SK-N-SH treated with all-trans-retinoic acid at 6 μM for 48 hours (cell line): ENCODE measurements at places on chromosomes 1 and 21.
A peak's percentile ranks its signal among the peaks of the same experiment; 100 is the strongest.

- ATAC-seq: no peak
These were observed 342.9 kb upstream of the PLXNA2 start for GRCh38 chr1:208587110-208587509.

DNA sequence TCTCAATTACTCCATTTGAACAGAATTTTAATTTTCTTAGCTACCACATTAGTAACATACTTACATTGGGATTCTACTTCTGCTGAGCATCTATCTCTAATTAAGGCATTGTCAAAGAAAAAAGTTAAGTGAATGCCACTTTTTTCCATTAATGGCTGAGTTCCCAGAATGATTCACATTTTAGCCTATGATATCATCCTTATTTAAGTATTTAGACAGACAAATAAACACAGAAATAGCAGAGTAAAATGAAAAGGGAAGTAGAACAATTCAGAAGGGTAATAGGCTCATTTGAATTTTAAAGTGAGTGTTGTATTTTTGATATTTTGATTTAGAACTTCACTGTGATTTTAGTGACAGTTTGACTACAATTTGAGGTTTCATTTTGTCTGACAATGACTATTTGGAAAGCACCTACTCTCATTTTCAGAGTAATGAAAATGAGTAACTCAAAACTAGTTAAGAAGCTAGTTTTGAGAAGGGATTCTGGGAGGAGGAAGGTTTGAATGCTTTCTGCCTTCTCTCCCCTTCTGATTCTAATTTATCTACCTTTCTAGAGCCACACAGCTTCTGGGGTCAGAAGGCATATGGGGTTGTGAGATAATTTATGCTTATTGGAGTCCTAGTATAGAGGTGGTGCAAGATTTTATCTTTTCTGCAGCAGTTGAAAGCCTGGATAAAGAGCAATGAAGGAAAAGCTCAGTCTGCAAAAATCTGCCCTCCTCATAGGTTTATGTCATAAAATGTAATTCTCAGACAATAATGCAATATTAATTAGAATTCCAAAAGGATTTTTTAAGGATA lies 15.5 kb downstream of the LYPLAL1 start:
- ATAC-seq: peak; percentile 85

GRCh38 chr1:65527190-65527589 lies 106.7 kb downstream of the LEPR start:
- ATAC-seq: peak; percentile 82

DNA sequence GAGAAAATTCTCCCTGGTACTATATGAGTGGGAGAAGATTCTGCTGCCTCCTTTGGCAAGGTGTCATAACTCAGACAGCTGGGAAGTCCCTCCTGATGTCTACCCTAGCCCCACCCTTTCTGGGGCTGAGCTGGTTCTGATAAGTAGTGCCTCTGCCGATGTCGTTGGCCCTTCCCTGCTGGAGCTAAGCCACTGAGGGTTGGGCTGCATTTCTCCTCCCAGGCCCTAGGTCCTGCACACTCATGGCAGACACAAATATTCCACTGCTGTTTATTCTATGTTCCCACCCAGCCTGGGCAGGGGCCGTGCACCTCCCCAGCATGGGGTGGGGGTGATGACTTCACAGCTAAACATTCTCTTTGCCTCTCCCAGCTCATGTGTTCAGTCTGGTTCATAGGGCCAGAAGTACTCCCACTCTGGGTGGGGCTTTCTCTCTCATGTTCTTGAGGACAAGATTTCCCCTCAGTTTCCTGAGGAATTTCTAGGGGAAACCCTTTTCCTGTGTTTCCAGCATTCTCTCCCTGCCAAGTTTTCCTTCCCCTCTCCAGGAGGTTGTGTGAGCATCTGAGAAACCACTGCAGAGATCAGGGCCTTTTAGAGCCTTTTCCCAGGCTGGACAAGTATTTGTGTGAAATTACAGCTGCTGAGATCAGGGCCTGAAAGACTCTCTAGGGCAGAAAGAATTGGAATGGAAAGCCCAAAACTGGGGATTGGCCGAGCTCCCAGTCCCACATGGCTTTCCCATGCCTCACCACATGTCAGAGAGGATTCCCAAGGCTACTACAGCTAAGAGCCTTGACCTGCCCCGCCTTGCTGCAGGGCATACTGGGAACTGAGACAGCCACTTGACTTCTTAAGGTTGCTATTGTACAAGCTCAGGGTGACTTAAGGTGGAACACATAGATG lies 66.2 kb downstream of the ATP2B4 start:
- peak; percentile 94 for ATAC-seq

- ATAC-seq: peak; percentile 99
These were observed 335.0 kb upstream of the GREM2 start for GRCh38 chr1:240946926-240947325.

DNA sequence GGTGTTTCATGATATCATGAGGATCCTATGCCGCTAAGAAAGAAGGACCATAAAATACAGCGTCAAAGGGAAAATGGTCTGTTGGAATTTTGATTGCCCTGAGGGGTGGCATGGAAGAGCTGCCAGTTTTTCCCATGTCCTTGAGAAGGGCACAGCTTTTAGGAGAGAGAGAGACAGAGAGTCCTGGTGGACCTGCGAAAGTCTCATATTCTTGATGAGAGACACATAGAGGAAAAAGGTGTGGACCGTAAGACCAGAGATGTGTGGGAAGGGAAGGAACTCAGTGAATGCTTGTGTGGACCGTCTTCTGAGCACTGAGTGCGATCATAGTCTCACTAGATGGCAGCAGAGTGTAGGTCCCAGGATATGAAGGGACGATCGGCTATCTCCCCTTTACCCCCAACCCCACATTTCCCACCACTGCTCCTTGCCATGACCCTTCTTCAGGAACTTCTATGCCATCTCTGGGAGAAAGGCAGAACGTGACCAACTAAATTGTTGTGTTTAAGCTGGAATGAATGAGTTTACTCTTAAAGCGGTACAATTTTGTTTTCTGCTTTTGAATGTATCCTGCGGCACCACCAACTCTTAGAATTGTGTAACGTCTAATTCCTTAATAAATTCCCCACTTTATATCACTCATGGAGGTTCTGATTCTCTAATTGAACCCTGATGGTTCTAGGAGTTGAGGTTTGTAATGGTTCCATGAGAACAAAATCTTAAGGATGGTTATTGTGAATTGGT lies 117.7 kb downstream of the CTH start:
- ATAC-seq: peak; percentile 99

GRCh38 chr1:236119943-236120484 lies 22.3 kb upstream of the GPR137B start:
- no peak; the same call in 2 of the 3 replicates for ATAC-seq

DNA sequence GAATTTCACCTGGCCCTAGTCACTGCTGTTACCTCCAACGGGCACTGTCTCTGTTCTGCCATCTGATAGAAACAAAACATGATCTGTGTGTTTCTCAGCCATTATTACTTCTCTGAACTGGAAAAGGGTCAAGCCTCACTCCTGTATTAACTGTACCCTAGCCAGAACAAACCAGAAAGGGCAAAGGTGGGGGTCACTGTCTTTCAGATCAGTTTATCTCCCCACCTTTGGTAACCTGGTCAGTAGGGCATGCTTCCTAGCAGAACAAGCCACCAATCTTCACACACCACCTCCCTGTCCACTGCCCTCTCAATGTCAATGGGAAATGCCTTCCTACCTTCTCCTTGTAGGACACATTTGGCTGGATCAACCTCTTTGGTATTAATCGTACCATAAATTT lies 3.9 kb downstream of the TRIM45 start:
- no peak for ATAC-seq

GRCh38 chr1:177825276-177825901 lies 144.5 kb downstream of the SEC16B start:
- no peak for ATAC-seq

DNA sequence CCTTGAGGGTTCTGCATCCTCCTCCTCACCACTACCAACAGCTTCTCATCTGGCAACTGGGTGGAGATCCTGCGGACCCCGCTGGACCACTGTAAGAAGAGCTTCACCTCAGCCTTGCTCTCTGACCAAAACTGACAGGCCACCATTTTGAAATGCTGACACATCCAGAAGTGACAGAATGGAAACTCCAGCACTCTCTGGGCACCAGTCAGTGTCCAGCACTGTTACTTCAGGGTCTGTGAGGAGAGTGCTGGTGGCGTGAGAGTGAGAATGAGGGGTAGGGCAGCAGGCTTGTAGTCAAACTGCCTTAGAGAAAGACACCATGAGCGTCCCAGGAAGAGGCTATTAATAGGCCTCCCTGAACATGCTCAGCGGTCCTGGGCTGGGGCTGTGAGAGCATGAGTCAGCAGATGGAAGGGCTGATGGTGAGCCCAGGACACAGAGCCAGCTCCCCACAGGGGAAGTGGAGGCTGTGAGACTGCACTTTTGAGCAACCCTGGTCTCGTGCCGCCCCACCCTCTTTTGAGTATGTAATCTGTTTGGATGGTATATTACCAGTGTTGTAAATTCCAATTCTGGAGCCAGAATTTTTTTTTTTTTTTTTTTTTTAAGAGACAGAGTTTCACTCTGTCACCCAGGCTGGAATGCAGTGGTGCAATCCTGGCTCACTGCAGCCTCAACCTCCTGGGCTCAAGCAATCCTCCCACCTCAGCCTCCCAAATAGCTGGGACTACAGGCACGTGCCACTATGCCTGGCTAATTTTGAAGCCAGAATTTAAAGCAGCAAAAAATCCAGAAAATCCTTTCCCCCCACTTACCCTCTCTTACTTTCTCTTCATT lies 34.4 kb upstream of the SLC30A1 start:
- peak; percentile 95 for ATAC-seq

GRCh38 chr1:65001231-65001792 lies 35.0 kb upstream of the JAK1 start:
- no peak for ATAC-seq

DNA sequence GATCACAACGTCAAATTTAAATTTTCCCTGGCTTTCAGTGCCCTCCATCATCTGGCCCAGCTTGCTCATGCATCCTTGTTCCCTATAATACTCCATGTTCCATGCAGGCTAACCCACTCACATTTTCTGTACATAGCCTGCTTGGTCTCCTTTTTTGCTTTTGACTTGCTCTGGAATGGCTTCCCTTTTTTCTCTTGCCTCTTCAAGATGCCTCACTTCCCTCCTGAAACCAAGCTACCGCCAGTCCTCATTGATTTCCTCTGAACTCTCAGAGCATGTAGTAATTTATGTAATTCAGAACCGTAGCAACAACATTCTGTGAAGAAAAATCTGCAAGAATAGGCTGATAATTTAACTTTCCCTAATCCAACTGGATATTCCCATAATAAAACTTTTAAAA lies 10.3 kb downstream of the CAP1 start:
- ATAC-seq: no peak

DNA sequence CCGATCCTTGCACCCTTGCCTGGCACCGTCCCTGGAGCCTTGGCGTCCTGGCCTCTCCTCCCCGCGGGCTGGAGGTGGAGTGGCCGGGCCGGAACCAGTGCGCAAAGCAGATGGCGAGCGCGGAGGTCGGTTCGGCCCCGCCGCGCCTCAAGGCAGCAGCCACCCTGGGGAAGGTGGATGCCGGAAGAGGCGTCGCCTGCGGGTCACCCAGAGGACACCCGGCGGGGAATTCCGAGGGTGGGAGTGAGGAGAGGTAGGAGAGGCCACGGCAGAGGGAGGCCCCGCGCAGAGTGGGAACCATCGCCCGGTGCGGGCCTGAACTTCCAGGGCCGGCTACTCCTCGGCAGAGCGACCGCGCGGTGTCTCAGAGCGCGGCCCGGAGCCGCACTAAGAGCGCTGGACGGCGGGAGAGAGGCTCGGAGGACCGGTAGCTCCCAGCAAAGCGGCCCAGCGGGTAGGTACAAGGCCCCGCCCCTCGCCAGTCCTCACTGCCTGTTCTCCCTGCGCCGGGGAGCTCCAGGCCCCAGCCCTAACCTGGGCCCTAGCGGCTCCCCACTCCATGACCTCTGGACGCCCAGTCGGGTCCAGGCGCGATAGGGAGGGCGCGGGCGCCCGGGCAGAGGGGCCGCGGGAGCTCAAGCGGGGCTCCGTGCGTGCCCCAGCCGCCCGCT lies at the start of gene RNF207:
Gene RNF207, plus strand, starts transcription at position 271 of the 671 bp plus-strand sequence. CDS start 417 bp downstream, outside the sequence.
- ATAC-seq: no peak

DNA sequence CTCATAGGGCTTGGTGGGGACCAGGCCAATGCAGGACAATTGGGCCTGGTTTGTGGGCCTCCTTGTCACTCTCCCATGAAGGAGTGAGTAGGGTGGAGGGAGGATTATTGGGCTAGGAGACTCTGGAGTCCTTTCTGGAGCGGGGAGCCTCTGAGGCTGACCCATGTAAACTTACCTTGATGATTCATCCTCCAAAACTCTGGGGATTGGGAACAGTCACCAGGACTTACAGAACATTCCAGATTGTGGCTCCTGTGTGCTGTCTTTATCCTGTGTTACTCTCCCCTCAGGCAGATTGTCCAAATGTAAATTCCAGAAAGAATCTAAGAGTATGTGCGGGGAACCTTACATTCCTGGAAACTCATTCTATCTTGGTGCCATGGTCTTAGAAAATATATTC lies 197.6 kb downstream of the CAMTA1 start:
- no peak for ATAC-seq

GRCh38 chr1:72011721-72012120 lies 270.6 kb downstream of the NEGR1 start:
- no peak for ATAC-seq

DNA sequence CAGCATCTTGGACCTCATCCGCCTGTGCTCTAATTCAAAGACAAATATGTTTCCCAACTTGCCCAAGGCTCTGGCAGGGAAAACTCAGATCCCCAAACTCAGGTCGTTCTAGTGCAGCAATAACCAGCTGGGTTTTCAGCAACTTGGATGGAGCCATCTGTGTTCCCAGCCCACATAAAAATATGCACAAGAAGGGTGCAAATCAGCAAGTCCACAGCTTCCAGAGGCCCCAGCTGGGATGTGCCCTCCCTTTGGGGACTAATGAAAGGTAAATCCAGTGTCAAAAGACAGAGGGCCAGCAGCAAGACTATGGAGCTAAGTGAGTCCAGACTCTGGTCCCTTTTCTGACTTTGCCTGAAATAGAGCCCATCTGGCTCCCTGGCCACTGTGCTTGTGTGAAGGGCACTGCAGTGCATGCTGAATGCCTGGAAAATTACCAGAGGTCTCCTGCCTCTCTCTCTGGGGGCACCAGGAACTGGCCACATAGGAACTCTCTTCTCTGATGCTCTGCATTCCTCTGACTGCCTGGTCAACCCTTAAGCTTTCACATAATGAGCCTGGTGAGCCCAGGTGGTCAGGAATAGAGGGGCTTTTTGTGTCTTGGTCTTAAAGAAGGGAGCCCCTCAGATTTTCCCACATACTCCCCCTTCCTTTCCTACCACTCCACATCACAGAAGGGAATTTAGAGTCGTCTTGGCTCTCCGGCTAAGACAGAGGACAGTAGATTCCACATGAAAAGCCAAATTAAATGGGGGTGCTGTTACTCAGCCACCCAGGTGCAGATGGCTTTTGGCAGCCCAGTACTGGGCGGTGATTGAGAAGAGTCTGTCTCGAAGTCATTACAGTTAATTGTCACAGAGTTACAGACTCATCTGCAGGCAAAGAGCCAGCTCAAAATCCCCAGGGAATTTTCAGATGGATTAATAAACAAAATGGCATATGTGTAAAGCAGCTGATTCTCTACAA lies 88.1 kb upstream of the C1orf21 start:
- peak; percentile 42 for ATAC-seq

DNA sequence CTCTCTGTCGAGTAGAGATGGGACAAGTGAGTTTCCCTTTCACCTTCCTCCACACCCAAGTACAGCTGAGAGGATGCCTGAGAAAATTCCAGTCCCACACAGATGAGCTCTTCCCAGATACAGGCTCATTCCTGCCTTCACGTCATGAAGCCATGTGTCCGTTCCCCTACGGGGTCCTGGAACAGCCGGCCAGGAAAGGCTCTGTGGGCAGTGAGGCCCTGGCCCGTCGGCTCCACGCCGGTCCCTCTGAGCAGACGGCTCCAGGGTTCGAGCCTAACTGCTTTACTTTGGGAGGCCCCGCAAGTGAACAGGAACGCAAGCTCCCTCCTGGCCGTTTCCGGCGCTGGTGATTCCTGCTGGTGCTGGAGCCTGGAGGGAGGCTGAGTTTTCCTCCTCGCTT lies 57.2 kb upstream of the ARHGEF16 start:
- no peak for ATAC-seq
